ENCODE measurements at places on chromosomes 2 and 18.

DNA sequence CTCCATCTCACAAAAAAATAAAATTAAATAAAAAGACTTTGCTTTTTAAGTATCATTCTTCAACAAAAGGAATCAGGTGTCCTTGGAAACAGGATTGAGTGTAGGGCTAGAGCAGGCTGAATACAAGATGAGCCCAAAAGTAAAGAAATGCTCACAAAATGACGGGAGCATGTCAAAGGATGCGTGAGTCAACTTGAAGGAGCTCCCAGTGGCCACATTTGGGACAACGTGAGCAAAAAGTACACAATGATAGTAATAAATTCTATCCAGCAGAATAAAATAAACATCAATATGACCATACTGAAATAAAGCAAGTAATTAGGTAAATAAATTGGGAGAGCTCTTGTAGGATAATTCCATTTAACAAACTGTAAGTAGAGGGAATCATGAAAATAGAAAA, 220.7 kb downstream of the PHLPP1 start:
- no peak for DNase-seq

DNA sequence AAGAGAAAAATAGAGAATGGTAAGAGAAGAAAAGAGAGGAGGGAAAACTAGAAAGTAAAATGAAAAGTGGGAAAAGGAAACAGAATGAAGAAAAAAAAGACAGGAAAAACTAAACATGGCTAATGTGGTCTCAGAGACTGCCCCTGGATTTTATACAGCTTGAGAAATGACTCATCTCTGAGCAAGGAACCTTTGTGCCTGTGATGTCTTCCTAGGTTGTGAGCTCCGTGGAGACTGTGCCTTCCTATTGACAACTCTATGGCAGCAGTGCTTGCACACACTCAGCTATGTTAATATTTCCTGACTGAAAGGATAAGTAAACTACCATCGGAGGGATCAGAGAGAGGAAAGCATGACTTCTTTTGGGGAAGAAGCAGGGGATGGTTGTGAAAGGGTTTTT, 203.8 kb downstream of the RDH14 start:
- no peak for DNase-seq

- no peak for DNase-seq
These were observed 96.1 kb downstream of the ITGA4 start for GRCh38 chr2:181553244-181553643.

DNA sequence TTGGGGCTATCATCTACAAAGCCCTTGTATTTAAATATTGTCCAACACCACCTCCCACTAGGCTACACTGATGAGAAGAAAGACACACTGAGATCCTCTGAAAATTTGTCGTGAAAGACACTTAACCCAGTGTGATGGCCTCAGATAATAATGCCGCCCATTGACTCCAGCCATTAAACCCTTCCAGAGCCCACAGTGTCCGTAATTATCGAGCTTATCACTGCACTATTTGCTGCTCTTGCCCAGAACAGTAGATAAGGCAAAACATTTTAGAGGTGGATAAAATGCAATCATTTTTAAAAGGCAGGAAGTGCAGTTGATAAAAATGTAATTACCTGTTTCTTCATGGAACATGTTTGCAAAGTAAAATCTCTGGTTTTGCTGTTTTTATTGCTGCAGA, 121.3 kb upstream of the DDX18 start:
- DNase-seq, result no peak

DNA sequence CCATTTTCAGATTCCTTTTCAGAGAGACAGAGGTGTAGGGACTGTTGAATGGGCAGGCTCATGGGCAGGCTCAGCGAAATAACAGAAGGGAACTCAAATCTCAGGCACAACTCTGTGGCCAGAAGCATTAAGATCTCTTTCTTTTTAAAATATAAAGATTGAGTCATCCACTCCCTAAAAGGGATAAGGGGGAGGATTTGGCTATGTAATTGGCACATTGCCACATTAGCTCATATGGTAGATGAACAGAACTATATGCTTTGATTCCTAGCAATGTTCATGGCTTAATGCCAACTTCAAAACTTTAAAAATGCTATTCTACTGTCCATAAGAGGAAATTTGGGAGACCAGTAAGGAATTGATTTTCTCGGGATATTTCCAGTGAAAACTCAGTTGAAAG, 53.8 kb upstream of the SLC5A7 start:
- no peak for DNase-seq

DNA sequence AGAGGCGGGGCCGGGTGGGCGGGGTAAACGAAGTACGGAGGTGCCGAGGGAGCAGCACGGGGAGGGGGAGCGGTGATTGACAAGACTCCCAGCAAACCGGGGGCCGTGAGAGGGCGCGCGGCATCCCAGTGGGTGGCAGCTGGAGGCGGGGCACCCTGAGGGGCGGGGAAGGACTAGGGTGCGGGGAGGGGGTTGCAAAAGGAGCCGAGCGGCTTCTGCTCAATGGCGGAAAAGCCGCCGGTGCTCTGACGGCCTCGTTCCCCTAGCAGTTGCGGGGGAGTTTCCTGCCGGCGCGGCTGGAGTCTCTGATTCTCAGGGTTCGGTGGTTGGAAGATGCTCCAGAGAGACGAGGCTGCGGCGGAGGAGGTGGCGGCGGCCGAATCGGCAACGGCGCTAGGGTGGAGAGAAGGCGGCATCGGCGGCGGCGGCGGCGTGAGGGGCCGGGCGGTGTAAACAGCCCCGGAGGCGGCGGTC, at the start of gene PPM1B:
TSS of gene PPM1B (plus strand) at position 195 of the 474 bp plus-strand sequence. CDS start 32,325 bp downstream, outside the sequence.
- no peak for DNase-seq

DNA sequence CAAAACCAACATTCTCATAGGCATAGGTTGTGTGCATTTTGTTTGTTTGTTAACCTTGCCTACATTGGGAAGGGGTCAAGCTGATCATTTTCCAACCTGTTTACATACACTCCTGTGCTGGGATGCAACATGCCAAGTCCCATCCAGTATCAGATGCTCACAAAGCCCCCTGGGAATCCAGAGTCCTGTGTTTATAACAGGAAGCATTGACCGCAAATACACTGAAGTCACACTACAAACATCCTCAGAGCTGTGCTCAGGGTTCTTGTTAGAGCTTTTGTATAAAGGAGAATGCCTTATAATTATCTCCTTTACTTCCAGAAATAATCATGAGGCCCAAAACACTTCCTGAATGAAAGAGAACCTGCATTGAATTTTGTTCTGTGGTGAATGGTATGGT, 488.7 kb upstream of the TCF4 start:
- no peak for DNase-seq

- DNase-seq, result no peak
These were observed 319 bp downstream of the ZSCAN30 start for GRCh38 chr18:35289727-35290093.

DNA sequence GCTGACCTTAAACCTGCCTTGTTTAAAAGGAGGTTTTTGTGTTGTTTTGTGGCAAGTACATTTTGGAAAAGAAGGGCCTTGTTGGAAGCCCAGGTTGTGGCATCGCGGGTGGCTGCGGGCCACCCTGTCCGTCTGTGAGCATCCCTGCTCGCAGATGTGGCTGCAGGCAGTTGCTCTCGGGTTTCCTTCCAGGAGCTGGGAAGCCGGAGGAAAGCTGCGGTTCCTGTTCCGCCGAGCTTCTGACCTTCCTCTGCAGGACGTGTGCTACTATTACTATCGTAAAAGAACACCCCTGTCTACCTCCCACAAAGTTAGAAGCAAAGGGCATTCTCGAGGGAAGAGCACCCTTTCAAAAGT, 766 bp downstream of the MFF start:
- peak; percentile 50 for DNase-seq

DNA sequence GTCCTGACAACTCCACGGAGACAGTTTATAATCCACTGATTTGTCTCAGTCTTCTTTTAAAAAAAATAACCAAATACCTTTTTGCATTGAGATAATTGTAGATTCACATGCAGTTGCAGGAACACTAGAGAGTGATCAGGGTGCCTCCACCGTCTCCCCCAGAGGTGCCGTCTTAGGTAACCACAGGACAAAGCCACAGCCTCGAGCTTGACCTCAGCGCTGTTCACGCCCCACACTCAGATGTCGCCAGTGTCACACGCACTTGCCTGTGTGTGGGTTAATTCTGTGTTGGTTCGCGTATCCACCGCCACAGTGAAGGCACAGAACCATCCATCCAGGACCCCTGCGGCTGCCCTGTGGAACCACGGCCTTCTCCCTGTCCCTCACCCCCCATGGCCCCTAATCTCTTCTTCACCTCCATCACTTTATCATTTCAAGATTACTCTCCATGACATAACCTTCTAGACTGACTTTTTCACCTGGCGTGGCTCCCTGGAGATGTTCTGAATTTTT, 295.0 kb upstream of the HDAC4 start:
- no peak for DNase-seq

DNA sequence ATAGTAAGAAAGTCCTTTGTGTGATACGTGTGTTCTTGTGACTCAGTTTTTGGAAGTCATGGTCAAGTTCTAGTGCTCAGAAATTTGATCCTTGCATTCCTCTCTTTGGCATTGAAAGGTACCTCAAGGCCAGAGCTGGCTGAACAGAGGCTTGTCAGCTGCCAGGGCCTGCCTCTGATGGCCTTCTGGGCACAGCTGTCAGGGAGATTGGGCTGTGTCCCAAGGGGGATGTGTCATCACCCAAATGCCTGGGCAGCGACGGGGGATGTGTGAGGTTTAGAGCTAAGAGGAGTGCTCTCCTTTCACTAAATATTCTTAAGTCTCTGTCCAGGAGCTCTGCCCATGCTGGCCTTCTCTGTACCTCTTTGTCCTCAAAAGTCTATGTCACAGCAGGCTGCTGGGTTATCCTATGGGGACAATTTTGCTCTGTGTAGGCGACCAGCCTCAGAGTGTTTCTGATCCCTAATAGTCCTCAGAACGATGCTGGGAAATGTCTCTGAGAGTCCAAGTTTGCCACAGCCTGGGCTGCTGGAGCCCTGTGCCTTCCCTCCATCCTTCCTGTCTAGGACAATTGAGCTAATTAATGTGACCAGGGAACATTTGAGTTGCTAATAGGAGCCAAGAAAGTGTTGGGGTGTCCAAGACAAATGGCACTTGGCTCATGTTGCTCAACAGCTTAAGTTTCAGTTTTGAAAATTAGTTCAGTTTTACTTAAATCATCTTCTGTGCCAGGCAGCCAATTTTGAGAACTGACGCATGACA, 115.4 kb upstream of the ZNF521 start:
- no peak for DNase-seq

DNA sequence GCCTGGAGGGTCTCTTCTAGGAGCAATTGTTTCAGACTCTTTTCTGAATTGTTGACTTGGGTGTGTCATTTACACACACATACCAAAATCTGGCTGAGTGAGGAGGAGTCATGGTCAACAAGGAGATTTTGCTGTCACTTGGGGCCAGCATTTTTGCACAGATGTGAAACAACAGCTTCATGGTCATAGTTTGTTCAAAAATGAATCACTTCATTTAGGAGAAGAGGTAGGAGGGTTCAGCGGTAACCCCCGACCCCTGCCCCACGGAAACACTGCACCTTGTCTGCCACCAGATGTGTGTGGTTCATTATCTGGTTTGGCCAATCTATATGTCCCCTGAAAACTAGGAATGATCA, 42.2 kb downstream of the LBH start:
- DNase-seq, result no peak

DNA sequence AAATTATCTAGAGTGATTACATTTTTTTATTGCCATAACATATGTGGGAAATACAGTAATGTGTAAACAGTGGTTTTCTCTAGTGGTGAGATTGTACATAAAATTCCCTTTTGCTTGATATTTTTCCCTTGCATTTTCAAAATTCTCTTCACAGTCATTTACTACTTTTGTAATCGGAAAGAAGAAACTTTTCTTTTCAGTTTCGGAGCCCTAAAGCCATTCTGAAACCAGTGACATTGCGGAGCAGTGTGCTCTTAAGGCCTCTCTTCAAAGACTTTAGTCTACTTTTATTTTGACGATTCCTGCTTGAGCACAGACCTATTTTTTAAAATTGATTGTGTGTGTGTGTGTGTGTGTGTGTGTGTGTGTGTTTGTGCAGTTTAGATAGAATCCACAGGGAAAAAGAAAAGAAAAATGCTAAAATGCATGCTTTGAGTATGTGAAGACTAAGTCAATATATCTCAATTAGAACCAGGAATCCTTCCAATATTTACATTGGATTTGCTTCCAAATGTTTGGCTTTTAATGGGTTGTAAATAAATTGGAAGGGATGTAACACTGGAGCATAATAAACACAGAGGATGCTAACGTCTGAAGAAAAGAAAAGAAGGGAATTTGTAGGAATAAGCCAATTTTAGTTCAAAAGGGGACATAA, 357.4 kb downstream of the RND3 start:
- no peak for DNase-seq

GRCh38 chr2:47918043-47918442, 11.7 kb upstream of the FBXO11 start:
- no peak for DNase-seq

DNA sequence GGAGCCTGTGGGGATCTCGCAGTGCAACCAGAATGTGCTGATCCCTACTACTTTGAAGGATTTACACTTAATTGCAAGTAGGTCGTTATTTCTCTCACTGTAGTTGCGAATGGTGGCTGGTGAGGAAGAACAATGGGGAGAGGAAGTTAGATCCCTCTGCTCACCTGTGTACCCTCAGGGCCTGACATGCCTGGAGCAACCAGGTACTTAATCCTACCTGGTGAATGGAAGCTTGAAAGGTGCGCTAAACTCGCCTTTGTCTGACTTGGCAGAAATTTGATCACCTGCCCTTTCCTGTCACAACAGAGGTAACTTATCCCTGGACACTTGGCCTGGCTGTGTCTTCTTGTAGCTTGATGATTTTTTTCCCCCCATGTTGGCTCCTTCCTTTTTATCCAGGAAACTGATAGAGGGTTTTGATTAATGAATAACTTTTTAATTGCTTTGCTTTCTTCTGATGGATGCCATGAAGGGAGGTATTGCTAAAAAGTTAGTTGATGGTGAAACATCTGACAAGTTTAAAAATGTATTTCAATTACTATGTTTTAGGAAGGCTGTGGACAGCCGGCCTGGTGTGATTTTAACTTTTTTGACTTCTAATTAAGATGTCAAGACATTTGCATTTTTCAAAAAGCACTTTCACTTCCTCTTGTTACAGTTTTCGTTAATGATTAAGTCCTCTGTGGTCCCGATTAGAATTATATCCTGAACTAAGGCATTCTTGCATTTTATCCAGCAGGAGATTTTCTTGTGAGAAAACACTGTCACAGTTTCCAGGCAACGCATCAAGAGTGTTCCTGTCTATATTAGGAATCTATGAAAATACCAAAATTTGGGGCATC, 9.2 kb downstream of the SGPP2 start:
- peak; percentile 76 for DNase-seq

GRCh38 chr2:179275253-179276012, 10.8 kb upstream of the SESTD1 start:
- no peak for DNase-seq

DNA sequence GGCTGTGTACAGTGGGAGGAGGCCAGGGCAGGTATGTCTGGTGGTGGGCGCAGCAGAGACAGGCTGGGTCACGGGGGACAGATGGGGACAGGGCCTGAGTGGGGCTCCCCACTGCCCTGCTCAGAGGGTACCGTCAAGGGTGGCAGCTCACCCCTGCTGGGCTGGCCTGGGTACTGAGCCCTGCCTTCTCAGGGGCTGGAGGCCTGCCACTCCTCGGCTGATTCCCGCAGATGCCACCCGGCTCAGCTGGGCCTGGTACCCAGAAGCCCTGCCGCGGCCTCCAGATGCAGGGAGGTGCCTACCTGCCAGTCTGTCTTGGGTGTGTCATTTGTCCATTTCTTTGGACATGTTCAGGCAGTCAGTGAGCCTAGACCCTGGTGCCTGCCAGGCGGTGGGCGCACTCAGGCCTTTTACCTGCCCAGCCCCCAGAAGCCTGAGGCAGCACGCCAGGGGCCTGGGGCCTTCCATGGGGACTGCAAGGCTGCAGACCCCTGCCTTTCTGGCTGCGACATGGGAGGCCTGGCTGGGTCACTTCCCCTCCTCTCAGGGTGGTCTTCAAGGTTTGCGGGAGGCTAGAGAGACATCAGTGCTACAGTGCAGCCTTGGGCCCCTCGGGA, 3.3 kb downstream of the SNORC start:
- no peak for DNase-seq
